Fibroblast of pulmonary artery (primary cell): ENCODE measurements at places on chromosomes 6 and 20.

GRCh38 chr6:169340395-169340794, 86.7 kb upstream of the THBS2 start:
- DNase-seq, result no peak

DNA sequence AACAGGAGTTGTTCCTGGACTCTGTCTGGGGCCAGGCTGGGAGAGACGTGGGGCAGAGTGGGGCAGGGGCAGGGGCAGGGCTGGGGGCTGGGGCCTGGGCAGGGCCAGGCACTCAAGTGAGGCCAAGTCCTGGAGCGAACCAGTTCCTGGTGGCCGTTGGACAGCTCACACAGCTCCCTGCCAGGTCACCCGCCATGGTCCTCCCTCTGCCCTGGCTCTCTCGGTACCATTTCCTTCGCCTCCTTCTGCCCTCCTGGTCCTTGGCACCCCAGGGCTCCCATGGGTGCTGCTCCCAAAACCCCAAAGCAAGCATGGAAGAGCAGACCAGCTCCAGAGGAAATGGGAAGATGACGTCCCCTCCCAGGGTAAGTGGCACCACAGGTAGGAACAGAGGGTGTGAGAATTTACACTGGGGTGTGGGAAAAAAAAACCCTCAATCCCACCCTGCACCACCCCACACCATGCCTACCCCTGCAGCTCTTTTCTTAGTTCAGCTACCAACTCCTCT, at the start of gene MCCD1:
Gene MCCD1, plus strand, starts transcription at position 142 of the 508 bp plus-strand sequence. Its CDS starts 53 bp downstream, at position 195.
- DNase-seq, result no peak

GRCh38 chr6:37141281-37142049, 28.5 kb upstream of the PIM1 start:
- DNase-seq, result peak; percentile 70

DNA sequence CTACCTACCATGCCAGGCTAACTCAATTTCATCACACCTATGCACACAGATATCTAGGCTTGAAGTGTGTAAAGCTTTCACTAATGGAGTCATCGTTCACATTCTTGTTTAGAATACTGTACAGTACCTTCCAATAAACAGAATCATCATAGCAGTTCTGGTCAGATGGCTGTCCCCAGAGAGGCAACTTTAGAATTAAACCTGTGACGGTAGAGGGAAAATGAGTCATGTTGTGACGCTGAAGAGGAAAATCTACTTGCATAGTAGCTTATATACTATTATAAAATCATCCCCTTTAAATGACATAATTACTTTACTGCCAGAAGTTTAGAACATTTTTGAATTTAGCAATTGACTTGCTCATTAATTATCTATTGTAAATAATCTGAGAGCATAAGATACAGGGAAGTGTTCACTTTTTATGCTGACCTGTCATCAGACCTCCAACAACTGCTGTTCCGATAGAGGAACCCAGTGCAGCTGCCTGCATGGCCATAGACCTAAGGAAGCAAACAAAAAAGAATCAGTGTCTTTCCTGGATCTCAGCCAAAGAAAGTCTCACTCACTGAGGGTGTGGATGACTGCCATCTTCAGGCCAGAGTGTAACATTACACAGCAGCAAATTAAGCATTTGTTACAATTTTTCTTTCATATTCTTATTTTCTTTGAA, 29.8 kb downstream of the RHAG start:
- DNase-seq, result peak; percentile 93

DNA sequence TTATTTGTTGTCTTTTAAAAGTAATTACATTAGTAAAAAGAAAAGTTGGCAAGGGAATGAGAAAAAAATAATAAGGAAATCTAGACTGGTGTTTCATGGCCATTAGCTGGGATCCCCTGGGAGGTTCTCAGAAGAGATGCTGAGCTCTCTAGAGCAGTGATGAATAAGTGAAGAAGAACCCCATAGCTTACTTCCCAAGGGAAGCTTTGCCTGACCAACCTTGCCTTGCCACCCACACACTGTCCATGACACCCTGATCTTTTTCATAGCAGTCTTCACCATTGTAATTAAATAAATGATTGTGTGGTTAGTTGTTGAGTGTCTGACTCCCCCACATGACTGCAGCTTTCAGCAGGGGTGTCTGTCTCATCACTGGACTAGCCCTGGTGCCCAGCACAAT, 5.9 kb downstream of the C6orf163 start:
- DNase-seq, result no peak

- no peak for DNase-seq
Observed at GRCh38 chr6:105301072-105301503, 101.8 kb downstream of the PREP start.

DNA sequence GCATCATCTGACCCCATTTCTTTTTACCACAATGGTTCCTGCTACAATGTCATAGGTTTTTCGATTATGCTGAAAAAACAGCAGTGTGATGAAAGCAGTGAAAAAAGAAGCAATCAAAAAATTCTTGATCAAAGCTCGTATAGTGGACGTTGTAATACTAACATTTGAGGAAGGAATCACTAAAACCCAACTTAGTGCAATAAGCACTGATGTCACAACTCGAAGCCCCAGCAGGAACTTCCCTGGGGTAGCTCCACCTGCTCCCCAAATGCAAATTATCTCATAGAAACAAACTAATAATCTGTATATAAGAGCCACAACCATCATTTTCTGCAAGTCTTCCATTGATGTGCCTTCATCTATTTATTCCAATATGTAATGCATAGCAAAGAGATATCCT, 285.6 kb upstream of the SGK1 start:
- DNase-seq, result no peak

- no peak for DNase-seq
Observed at GRCh38 chr6:169812257-169812644, 60.8 kb downstream of the ERMARD start.

GRCh38 chr6:169074526-169074925, 179.1 kb downstream of the THBS2 start:
- DNase-seq, result peak; percentile 29

GRCh38 chr20:24376311-24377099, 92.9 kb upstream of the SYNDIG1 start:
- DNase-seq, result peak; percentile 14

DNA sequence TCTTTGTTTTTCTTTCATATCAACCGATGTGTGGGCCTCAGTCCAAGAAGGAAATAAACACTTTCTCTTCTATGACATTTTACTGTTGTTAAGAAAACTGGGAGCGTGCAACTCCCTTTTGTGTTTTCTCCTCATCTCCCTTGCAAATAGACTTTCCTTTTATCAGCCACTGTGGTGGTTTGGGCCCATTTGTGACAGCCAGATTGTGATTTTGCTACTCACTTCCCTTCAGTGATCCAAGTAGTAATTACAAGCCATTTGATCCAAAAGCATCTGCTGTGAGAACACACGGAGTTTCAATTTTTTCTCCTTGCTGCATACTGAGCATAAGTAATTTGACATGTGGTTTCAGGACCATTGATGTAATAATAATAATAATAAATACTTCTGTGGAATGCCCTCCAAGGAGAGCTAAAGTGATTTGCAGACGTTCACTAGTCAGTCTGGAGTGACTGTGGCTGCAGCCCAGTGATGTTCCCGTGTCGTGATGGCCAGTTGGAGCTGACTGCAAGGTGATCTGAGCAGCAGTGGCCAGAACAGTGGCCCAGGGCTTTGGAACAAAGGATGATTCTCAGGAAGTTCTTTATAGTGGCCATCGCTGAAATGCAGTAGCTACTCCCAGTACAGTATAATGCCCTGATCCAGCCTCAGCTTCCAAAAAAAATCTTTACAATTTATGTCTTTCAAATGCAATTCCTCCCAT, 91.9 kb upstream of the CLDN20 start:
- peak; percentile 62 for DNase-seq

- no peak for DNase-seq
Observed at GRCh38 chr6:70538376-70538775, 28.4 kb upstream of the SDHAF4 start.

DNA sequence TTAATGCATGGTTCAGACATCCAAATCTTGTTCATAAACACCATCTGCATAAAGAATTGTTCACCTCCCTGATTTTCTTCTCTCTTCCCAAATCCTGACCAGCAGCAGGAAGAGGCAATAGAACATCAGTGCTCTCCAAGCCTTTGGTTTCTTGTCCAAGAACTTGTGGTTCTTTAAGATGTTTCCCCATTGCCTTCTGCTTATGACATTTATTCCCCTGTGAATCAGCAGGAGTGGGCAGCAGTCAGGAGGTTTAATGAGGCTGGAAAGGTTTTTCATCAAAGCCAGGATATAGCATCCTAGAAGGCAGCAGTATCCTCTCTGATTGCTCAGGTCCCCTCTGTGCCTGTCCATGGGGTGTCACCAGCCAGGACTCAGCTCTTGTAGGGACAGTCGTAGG, 5.3 kb downstream of the HDDC2 start:
- no peak for DNase-seq

GRCh38 chr20:40562031-40562430, 127.0 kb downstream of the MAFB start:
- DNase-seq, result peak; percentile 7

DNA sequence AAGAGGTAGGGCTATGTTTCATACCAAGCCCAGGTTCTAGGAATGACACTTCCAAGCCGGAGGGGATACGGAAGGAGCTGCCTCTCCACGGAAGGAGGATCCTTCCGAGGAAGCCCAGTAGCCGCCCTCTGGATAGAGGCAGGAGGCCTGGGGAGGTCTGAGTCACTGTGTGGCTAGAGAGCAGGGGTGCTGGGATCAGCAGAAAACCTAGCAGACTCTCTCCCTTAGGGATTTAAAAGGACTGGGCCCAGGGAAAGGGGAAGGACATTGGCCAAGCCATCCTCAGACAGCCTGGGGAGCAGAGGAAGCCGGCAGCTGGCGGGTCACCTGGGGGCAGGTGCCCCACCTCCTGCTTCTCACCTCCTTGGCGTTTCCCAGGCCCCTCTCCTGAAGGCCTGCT, 36.6 kb upstream of the NFATC2 start:
- no peak for DNase-seq

DNA sequence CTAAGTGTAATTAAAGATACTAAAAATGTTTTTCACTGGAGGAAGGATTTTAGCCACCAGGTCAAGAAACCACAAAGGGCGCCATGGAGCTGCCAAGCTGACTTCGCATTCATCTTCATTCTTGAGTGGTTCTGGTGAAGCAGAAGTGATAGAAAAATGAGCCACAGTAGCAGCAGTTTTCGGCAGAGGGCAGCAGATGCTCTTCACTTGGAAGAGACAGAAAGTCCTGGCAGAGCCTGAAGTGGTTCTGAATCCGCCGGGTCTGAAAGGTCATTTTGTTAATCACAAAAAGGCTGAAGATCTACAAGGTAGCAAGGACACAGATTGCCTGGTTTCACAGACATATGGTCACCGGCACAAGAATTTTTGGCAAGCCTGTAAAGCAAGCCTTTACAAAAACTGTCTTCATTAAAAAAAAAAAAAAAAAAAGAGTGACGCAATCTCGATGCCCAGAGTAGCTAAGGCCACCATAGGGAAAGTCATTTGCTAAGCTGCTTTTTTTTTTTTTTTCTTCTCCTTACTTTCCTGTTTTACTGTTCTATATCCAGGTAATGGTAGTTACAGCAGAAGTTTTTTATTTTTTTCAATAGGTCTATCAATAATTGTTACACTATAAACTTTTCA, 345.1 kb upstream of the AGPAT4 start:
- DNase-seq, result peak; percentile 49

DNA sequence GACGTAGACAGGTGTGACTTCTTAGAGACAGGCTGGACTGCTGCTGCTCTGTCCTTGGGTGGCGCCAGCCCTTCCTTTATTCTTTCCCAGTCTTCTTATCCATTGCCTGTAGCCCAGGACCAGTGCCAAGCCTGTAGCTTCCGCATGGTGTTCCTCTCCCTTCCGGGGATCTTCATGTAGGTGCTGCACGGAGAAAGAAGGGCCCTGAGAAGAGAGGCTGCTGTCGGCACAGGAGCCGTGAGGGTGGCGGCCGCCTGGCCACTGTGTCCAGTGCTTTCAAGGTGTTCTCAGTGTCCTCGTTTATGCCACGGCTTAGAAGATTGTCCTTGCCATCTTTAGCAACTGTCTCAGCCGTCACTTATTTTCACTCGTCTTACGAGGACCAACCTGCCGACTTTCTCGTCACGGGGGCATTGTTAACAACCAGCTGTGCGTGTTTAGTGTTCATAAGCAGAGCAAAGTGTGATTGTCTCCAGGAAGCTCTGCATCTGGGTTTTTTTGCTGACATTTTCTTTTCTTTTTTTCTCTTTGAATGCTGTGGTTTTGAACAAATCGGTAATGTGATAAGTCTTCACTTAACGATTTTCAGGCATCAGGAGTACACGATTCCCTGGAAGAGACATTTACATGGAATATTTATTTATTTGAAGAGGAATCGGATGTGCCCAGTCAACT, 61.2 kb downstream of the PPP1R14C start:
- DNase-seq, result no peak

DNA sequence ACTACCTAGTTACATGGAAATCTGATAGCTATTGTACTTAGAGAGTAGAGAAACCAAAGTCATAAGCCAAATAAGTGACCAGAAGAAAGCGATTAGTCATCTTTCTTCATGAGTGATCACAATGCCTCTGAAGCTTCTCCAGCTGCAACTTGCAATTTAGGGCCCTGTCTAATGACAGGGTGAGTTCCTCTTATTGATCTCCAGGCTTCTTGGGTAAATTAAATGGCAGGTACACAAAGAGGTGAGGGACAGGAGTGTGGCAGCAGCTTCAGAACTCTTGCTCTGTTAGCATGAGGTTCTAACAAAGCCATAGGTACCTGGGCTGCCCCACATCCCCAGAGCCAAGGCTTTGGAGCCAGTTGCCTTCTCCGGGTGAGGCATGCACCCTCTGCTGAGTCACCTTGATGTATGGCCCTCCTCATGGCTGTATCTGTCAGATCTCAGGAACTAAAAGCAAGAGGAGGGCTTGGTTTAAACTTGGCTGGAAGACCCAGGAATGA, 60.8 kb downstream of the PRDM1 start:
- no peak for DNase-seq
